ENCODE measurements at places on chromosomes 12 and 14. TPM values are rescaled to one million over a fixed set of nuclear protein-coding genes. Genes with fewer than 3 reads are reported as not detected.
A peak's percentile ranks its signal among the peaks of the same experiment; 100 is the strongest.

Gene XPOT
- 23.6 TPM for total RNA-seq

Gene KRT77
- not detected for total RNA-seq

- no peak for DNase-seq
Observed at GRCh38 chr14:81849714-81850113, 316.1 kb upstream of the SEL1L start.

- DNase-seq = no peak
Observed at GRCh38 chr12:18443768-18444437, 182.6 kb downstream of the PIK3C2G start.

- DNase-seq = peak; percentile 83
Observed at GRCh38 chr12:50070314-50071060, 13.1 kb downstream of the ASIC1 start.

DNA sequence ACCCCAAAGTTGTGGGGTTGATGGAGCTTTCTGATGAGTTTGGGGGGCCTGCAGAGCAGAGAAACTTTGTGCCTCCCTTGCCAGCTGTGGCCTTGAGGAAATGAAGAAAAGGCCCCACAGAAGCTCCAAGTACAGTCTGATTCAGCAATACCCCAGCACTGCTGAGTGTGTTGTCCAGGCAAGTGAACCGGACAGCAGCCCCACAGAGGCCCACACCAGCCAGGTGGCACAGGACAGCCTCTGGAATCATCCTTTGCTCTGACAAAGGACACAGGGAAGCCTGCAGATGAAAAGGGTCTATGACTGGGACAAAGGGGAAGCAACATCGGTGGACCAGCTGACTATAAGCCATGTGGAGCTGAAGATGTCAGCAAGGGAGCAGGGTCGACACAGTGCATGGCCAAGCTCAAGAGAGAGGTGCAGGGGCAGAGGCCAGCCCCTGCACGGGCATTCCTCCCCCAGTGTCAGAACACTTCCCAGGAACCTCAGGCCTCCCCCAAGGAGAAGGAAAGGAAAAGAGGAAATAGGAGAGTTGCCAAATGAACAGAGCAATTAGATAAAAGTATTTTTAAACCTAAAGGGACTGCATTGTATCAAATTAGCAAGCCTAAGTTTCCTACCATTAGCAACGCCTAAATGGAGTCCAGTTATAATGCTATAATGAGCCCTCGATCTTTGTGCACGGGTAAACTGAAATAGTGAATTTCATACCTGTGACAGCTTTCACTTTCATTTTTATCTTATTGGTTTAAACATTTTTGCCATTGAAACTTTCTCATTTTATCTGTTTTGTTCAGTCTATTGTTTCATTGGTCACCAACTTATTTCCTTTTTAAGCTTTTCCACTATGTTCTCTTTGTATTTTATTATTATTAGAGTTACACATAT lies 46.3 kb upstream of the PTGDR start:
- no peak for DNase-seq

- DNase-seq = no peak
Observed at GRCh38 chr14:73795974-73796373, 55.7 kb upstream of the PTGR2 start.

DNA sequence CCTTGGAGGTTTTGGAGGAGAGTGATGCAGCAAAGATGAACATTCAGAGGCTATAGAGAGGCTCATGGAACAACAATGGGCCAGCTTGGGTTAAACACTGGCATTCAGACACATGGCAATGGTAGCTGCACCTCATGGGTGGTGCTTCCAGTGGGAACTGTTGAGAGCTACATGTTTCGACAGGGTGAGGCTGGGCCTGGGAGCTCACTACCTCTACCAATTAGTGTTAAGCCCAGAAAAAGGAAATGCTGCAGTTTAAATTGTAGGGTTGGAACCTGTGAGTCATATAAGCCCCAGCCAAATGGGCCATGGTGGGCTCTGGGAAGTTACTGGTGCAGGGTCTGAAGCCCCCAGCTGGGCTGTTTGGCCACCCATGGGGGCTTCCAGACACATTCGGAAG lies 279.7 kb downstream of the ZFP36L1 start:
- no peak for DNase-seq

GRCh38 chr12:2826721-2827515 lies 7.9 kb downstream of the NRIP2 start:
- no peak for DNase-seq

DNA sequence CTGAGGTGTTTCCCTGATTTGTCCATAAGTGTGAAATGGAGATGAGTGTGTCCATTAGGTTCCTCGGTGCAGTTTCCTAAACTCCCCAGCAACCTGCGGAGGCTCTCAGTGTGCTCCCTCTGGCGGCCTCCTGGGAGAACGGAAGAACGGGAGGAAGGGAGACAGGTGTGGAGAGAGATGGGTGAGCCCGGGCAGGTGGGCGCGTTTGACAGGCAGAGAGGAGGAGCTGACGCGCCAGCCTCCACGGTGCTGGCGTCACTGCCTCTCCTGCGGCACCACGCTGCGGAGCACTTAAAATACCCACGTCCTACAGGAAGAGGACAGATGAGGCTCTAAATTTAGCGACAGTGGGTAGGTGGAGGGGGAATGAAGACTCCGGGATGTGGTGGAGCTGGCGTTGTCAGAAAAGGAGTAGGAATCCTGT lies 26.8 kb upstream of the PEX5 start:
- no peak for DNase-seq

- DNase-seq = no peak
Observed at GRCh38 chr12:77679686-77680085, 151.0 kb upstream of the NAV3 start.

DNA sequence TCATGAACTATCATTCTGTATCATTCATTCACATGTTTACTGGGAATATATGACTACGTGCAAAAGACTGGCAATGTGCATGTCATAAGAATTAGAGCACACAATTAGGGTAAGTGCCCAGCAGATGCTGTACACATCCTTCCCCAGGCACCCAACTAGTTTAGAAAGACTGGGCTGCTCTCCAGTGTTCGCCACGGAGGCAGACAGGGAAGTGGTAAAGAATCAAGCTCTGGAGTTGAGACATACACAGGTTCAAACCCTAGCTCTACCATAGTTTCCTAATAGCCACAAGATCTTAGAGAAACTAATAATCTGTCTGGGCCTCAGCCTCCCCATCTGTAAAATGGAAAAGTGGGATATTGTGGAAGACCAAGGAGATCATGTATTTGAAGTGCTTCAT lies 6.8 kb downstream of the TMCC3 start:
- no peak for DNase-seq

GRCh38 chr12:52221912-52222457 lies 11.1 kb upstream of the KRT7 start:
- DNase-seq = no peak

Measured in uterus (tissue), 4 donors.